ENCODE measurements at places on chromosomes 6 and 20.

DNA sequence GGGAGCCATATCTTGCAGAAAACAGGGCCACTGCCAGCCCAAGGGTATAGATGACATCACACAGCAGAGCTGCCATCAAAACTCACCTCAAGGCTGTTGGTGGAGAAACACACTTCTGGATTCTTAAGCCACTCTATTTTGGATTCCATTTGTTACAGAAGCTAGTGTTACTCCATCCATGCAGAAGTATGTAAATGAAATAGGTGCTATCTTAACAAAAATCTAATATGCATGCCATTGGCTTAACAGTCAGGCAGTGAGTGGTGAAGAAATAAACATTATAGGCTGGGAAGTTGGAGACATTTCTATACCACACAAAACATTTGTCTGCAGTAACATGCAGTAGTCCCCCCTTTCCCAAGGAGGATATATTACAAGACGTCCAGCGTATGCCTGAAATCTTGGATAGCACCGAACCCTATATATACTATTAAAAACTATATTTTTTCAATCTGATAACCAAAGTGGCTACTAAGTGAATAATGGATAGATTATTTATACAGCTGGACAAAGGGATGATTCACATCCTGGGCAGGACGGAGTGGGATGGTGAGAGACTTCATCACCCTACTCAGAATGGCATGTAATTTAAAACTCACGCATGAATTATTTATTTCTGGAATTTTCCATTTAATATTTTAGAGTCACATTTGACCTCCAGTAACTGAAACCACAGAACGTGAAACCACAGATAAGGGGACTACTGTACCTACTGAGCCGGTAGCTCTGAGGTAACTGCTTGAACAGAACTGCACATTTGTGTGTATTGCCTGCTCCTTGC lies 160.0 kb upstream of the PLN start:
- no peak for DNase-seq

DNA sequence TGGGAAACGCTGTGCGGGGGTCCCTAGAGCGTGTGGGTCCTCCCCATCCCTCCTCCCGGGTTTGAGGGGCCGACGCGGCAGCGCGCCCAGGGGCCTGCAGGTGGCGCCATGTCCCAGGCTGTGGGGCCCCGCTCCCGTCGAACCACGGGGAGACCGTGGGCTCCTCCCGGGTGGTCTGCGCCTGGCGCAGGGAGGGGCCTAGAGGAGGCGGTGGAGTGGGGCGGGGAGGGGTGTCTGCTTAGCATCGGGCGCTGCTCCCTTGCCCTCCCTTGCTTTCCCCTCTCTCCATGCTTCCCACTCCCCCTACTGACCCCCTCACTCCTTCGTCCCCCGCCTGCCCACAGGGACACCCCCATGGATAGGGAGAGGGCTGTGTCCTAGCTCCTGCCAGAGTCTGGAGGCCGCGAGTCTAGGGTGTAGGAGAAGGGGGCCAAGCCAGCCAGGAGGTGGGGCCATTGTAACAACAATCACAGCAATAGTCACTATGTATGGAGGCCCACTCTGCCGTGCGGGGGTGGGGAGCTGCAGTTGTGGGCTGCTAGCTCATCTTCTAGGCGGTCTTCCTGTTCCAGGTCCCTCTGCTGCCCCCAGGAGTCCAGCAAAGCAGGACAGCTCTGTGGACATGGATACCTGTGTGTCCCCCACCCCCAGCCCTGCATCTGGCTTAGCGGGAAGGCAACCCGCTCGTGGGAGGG lies 51.7 kb downstream of the CHMP4B start:
- peak; percentile 69 for DNase-seq

DNA sequence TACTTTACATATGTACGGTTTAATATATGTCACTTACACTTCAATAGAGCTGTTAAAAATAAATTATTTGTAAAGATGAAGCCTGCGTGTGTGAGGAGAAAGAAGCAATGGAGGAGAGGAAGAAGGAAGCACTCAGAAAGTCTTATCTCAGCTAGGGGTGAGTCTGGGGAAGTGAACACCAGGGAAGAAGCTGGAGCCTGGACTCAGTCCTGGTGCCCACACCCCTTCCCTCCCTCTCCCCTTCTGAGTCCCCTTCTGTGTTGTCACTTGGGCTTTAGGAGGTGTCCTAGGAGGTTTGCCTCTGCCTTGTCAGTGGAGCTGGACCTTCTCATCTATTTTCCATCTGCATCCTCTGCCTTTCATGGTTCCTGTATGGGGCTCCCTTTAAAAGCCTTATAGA lies 1.9 kb downstream of the SIRPB2 start:
- DNase-seq: no peak

- DNase-seq: no peak
Observed at GRCh38 chr6:78844899-78845298, 22.5 kb upstream of the IRAK1BP1 start.

DNA sequence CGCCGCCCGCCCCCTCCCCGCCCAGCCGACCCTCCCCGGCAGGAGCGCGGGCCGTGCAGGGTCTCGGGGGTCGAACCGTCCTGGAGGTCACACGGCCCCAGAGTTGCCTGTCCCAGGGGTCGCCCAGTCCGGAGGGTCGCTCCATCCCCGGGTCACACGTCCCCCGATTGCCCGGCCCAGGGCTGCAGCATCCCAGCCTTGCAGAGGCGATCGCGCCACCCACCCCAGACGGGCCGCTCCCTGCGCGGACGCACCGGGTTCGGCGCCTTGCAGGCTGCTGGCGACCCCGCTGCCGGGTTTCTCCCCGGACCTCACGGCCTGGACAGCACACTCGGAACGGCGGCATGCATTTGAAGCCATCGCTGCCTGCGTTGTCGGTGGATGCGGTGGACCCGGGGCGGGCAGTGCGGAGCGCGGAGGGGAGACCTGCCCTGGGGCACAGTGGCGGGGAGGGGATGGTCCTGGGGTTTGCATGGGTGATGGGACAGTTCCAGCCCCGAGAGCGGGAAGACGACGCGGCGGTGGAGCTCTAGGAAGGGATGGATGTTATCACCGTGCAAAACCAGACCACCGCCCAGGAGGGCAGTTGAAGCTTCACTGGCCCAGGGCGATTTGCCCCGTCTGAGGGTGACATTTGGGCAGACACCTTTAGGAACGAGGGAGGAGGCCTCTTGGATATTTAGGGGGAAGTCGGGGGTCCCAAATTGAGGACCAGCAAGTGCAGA lies 22.7 kb upstream of the FRMD1 start:
- DNase-seq: peak; percentile 61

- peak; percentile 64 for DNase-seq
Observed at GRCh38 chr6:16130932-16131387, 2.1 kb downstream of the MYLIP start.

GRCh38 chr6:119677384-119677783 lies 327.8 kb upstream of the MAN1A1 start:
- DNase-seq: no peak

DNA sequence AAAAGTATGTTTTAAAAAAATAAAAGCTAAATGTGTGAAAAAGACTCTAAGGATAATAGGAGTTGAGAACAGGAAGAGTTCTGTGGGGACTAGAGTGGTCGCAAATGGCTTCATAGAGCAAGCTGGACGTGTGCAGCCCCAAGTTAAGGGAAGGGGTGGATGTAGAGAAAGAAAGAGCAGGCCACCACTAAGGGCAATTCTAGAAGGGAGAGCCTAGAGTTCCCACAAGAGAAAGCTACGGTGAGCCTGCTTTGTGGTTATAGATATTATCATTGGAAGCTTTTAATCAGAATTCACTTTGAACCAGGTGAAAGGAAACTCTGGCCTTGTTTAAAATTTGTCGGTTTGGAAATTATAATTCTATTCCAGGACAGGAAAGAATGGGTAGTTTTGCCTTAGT lies 101.6 kb downstream of the HIVEP2 start:
- no peak for DNase-seq

DNA sequence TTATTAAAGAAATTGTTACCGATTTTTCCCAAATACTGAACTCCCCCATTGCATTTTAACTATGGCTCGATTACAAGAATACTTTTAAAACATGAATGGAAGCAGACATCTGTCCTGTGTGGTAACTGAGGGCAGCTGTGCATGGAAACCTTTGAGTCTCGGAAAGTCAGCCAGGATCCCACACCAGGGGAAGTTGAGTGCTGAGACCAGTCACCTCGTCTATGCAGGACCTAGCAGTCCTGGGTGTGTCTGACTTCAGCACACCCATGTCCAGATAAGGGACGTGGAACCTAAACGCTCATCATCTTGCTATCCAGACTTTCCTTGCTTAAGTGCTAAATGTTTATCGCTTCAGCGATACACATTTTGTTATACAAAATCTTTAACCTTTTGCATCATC lies 6.1 kb downstream of the RIN2 start:
- DNase-seq: no peak

DNA sequence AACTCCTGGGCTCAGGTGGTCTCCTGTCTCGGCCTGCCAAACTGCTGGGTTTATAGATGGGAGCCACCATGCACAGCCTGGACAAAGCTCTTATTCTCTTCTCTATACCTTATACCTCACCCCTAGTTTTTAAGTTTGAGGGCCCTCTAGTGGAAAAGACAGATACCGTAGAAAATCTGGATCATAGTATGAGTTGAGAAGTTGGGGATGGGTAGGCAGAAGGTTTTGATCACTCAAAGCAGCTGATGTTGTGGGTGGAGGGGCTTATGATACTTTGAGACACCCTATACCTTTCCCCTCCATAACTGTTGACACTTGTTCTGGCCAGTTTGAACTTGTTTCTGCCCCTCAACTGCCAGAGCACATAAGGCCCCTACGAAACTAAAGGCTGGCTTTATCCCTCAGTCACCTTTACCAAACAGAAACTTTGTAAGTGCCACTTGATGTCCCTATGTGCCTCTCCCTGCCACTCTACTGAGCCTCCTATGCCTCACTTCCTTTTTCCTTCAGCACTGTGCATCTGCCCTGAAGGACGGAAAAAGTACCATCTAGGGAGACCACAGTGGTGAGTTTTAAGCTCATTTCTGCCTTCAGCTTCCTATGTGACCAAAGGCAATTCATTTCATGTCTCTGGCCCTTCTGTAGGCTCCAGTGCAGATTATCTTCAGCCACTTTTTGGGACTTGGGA lies 28.6 kb downstream of the RALY start:
- DNase-seq: no peak

DNA sequence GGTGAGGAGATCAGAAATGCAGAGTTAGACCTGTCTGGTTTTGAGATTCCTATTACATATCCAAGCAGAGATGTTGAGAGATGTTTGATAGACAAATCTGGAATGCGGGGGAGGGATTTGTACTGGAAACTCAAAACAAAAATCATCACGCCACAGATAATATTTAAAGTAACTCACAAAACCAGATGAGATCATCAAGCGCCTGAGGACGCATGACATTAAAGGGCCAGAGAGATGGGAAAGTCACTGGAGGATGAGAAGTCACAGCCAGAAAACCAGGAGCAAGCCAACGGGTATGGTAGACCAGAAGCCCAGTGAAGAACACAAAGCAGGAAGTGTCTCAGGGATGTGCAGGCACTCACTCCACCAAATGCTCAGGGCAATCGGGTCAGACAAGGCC lies 87.7 kb downstream of the DLL1 start:
- DNase-seq: no peak

DNA sequence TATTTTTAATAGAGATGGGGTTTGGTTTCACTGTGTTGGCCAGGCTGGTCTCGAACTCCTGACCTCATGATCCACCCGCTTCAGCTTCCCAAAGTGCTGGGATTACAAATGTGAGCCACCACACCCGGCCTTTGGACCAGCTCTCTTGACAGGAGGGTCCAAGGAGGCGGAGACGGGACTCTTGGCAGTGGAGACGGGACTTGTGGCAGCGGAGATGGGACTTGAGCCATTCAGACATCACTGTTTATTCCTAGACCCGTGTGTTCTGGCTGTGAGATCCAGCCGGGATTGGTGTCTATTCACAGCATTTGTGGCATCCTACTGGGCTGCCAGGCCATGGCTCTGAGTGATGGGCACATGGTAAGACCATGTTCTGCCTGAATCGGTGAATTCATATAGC lies 25.6 kb downstream of the PRPF6 start:
- DNase-seq: no peak

GRCh38 chr6:1423578-1423977 lies 34.2 kb downstream of the FOXF2 start:
- no peak for DNase-seq

DNA sequence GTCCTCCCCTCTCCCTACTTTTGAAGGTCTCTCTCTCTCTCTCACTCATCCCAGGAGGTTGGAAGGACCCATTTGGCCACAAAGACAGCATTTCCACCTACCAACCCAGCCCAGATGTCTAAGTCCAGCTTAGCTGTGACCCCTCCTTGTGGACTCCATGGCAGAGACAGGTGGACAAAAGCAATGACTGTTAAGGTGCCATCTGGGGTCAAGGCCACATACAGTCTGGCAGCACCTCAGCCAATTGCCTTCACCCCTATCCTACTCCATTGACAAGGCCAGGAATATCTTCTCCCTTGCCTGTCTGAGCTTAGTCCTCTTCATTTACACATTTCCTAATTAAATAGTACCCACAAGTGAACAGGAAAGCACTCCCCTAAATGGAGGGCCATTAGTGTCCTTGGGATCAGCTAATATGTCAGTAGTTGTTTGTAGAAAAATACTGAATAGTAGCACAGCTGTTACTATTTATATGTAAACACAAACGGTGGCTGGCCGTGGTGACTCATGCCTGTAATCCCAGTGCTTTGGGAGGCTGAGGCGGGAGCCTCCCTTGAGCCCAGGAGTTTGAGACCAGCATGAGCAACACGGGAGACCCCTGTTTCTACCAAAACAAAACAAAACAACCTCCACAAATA lies 28.8 kb downstream of the GCM1 start:
- no peak for DNase-seq

- DNase-seq: no peak
Observed at GRCh38 chr20:37375227-37375626, 29.3 kb downstream of the SRC start.

GRCh38 chr20:51121901-51122412 lies 99.0 kb upstream of the KCNG1 start:
- no peak for DNase-seq

DNA sequence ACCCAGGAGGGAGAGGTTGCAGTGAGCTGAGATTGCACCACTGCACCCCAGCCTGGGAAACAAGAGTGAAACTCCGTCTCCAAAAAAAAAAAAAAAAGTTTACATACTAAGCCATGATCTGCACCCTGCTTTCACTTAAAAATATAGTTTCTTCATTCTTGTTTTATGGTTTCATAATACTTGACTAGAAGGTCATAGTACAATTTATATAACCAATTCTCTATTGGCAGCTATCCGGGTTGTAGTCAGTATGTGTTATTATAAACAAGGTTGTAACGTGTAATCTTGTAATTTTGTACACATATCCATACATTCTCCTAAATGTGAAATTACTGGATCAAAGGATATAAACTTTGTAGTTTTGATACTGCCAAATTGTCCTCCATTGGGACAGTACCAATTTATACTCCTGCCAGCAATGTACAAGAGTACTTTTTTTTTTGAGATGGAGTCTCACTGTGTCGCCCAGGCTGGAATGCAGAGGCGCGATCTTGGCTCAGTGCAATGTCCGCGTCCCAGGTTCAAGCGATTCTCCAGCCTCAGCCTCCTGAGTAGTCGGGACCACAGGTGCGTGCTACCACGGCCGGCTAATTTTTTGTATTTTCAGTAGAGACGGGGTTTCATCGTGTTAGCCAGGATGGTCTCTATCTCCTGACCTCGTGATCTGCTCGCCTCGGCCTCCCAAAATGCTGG lies 144.8 kb downstream of the GJA10 start:
- DNase-seq: no peak

- peak; percentile 89 for DNase-seq
Observed at GRCh38 chr6:98833307-98834059, 891 bp upstream of the POU3F2 start.

GRCh38 chr6:16816891-16817290 lies 55.6 kb upstream of the ATXN1 start:
- DNase-seq: no peak
